KG1 (cell line): ENCODE measurements at places on chromosomes 13 and 19.
A peak's percentile ranks its signal among the peaks of the same experiment; 100 is the strongest.

DNA sequence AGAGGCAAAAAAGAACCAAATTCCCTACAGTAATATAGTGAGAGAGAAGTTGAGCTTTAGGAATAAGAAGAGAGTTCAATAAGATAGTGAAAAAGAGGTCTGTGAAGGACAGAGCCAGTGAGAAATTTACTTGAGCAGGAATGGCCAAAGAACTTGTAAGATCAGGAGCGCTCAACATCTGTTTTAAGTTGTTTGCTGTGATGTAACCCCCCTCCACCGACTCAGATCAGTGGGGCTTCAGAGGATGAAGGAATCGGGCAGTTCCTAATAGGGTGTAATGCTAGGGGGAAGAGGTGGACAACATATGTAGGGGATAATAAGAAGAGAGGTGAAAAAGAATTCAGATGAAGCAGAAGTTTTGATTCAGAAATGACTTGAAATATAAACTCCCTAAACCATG is 85.3 kb upstream of the FNDC3A start:
- no peak for DNase-seq

DNA sequence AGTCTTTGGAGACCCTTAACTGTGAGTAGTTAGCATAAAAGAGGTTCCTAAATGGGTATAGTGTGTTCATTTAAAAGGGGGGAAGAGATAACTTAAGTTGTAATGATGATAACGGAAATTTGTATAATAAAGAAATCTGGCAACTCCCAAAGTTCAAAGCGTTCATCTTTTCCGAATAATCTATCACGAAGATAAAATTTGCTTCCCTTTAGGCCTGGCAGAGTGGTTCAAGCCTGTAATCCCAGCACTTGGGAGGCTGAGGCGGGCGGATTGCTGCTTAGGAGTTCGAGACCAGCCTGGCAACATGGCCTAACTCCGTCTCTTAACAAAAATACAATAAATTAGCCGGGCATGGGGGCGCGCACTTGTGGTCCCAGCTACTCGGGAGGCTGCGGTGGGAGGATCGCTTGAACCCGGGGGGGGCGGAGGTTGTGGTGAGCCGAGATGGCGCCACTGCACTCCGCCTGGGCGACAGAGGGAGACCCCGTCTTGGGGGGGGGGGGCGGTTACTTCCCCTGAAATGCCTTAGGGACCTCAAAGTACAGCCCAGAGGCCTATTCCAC is 934 bp downstream of the N4BP2L2 start:
- no peak for DNase-seq

- DNase-seq, result no peak
These were observed 2.0 kb downstream of the SPRY2 start for GRCh38 chr13:80338781-80339562.

DNA sequence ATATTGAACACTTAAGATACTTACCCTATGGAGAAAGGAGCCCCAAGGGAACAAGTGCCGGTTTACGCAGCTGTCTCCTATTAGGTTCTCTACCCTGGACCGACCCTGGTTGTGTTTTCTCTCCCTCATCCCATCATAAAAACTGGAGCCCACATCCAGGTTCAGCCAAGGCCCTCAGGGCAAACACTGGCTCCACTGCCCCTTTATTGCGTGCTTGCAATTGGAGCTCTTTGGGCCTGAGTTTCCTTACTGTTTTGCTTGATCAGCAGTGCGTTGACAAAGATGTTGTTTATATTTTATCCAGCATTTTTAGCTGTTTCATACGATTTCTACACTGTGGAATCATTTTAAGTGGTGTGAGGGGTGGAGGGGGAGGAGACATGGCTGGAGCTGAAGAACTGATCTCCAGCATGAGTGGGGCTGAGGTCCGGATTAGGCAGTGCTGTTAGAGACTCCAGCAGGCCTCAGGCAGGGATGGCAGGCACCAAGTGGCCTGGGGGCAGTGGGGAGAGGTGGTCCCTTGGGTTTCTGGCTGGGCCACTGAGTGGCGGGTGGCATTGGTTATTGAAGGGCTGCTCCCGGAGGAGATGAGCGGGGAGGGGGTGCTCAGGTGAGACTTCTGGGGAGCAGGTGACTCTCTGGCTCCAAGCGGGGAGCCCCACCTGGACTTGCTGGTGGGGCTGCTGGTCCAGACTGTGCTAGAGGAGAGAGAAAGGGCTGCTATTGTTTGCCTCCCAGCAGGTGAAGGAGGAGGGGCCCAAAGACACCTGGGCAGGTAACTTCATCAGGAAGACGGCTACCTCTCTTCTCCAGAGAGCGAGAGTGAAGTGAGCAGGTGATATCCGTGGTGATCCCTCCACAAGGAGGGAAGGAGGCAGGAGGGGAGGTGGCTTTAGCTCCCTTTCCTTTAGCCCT is 62.4 kb upstream of the RNF113B start:
- no peak for DNase-seq

GRCh38 chr13:99162567-99163361 is 37.9 kb upstream of the UBAC2 start:
- no peak for DNase-seq

DNA sequence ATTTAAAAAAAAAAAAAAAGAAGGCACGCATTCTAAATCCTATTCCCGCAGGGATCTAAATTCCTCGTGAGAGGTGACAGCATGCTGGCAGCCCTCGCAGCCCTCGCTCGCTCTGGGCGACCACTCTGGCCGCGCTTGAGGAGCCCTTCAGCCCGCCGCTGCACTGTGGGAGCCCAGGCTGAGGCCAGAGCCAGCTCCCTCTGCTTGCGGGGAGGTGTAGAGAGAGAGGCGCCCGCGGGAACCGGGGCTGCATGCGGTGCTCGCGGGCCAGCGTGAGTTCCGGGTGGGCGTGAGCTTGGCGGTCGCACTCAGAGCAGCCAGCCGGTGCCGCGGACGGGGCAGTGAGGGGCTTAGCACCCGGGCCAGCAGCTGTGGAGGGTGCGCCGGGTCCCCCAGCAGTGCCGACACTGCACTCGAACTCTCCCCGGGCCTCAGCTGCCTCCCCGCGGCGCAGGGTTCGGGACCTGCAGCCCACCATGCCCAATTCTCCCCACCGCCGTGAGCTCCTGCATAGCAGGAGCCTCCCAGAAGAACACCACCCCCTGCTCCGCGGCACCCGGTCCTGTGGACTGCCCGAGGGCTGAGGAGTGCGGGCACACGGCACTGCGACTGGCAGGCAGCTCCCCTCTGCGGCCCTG is 553.9 kb downstream of the LMO7 start:
- DNase-seq, result no peak

DNA sequence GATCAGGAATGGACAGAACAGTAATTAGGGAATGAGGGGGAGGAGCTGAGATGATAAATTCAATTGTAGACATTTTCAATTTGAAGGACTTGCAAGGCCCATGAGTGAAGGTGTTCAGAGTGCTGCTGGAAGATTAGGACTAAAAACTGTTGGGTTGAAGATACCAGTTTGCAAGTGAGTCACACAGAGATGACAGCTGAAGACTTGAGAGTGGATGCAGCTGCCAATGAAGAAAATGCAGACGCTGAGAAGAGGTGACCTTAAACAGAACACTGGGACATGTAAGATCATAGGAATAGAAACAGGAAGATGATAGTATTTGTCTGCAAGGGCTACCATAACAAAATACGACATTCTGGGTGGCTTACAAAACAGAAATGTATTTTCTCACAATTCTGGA is 1716.5 kb upstream of the SLC10A2 start:
- DNase-seq, result no peak

DNA sequence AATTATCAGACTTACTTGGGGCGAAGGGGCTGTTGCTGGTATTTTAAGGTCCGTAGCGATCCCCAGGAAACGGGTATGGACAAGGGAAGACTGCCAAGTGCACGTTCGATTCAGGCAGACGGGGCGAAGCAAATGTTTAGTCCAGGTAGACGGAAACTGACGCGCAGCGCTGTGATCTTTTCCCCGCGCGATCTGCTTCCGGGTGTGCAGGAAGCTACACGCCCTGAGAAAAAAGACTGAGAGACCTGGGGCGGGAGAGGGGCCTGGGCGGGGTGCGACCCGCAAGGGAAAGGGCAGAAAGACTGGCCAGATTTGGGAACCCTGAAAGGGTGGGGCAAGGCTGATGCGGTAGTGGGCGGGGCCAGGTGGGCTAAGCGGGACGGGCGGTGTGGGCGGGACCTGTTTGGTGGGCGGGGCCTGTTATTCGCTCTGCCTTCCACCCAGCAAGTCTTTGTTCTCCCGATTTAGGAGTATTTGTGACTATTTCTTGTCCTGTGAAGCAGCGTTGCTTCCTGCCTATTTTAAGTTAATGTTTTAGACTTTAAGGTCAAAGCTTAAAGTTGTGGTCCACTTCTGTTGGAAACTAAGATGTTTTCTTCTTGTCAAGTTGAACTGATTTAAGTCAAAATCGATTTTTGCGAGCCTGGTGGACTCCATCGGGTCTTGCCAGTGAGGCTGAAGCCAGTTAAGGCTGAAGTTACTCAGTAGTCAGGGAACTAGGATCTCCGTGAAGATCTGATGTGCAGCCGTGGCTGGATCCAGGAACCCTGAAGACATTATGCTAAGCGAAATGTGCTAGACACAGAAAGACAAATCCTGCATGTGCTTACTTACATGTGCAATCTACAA is at the start of gene ZNF836:
TSS of gene ZNF836 (minus strand) at position 301 of the 849 bp plus-strand sequence. CDS start 3,549 bp downstream, outside the sequence.
- DNase-seq, result peak; percentile 73

GRCh38 chr13:43583321-43583720 is 203.5 kb downstream of the ENOX1 start:
- no peak for DNase-seq

- DNase-seq, result no peak
These were observed 21.5 kb downstream of the CPT1C start for GRCh38 chr19:49712397-49712859.

DNA sequence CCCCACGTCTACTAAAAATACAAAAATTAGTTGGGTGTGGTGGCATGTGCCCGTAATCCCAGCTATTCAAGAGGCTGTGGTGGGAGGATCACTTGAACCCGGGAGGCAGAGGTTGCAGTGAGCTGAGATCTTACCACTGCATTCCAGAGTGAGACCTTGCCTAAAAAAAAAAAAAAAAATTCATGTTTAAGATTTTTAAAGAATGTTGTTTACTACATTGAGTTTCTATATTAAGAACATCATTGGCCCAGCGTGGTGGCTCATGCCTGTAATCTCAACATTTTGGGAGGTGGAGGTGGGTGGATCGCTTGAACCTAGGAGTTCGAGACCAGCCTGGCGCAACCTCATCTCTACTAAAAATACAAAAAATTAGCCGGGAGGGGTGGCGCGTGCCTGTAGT is 31.9 kb upstream of the FLT1 start:
- no peak for DNase-seq

- DNase-seq, result no peak
These were observed 19.1 kb downstream of the SMARCA4 start for GRCh38 chr19:10979951-10980381.

GRCh38 chr13:106551751-106552150 is 16.2 kb downstream of the ARGLU1 start:
- DNase-seq, result no peak

GRCh38 chr13:27975564-27976361 is 6.6 kb upstream of the CDX2 start:
- no peak for DNase-seq

DNA sequence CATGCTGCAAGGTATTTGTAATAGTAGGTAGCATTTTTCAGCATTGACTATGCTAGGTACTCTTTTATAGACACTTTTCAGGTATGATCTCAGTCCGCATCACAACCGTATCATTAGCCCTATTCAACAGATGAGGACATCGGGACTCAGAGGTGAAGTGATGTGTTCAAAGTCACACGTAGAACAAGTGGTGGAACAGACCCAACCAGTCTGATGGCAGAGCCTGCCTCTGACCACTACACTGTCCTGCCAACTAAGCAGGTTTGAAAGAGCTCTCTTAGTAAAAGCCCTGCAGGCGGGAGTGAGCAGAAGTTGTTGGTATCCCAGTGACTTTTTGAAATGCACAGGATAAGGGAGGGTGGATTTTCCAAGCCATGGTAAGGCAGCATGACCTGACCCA is 20.2 kb downstream of the PAF1 start:
- DNase-seq, result no peak

DNA sequence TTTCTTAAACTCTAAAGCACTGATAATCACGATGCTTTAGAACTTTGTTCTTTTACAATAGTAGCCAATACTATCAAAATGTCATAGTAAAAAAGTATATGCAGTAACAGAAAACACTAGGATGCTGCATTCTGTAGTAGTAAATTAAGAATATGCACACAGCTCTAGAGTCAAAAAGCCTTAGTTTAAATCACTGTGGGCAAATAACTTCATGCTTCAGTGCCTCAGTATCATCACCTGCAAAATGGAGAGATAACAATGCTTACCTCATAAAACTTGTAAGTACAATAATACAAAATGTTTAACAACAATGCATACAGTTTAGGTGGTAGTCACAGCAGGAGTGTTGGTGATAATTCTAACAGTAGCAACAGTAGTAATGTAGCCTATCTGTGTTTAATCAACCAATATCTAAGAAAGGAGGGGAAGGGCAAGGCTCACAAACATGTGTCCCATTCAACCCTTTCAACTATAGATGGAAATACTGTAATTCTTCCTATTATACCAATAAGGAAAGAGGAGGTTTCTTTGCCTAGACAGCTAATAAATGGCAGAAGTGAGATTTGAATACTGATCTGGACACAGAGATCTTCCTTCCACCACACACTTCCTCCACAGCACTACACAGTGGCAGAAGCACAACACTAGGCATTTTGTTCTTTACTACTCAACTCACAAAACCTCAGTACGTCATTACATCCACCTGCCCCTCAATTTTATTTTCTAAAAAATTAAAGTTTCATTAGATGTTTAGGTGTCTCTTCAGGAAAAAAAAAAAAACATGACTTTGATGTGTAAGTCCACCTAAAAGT is 4.6 kb downstream of the RBM26 start:
- DNase-seq, result no peak

GRCh38 chr19:16235811-16236652 is 38.3 kb downstream of the AP1M1 start:
- DNase-seq, result no peak

DNA sequence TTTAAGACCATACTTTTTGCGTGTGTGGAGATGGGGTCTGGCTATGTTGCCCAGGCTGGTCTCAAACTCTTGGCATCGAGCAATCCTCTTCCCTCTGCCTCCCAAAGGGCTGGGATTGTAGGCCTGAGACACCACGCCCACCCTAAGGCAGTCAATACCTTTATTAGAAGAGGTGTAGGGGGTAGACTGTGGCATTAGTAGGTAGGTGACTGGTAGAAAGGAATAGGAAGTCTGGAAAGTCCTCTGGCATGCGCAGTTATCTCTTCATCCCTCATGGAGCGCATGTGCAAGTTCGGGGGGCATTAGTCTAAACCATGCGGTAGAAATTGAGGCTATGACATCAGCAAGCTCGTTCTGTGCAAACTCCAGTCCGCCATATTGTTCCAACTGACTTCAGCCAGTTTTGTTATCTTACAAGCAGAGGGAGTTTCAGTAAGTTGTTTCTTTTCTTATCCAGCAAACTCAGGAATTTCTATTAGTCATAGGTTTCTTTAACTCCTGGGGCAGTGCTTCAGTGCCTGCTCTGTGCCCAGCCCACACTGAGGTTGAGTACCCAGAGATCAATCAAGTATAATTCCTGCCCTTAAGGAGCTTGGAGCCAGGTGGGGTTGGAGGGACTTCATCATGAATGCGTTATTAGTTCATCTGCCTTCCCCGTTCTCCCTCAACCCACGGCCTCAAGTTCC is 7.3 kb upstream of the RANBP3 start:
- DNase-seq, result no peak

DNA sequence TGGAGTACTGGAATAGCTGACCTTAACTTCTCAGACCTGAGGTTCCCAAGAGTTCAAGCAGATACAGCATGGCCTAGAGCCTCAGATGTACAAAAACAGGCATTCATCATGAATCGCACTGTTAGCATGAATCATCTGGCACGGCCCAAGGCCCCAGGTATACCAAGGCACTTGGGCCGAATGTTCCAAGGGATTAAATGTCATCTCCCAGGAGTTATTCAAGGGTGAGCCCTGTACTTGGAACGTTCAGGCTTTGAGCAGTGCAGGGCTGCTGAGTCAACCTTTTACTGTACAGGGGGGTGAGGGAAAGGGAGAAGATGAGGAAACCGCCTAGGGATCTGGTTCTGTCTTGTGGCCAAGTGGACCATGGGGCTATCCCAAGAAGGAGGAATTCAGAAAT is 6.3 kb downstream of the KLK3 start:
- DNase-seq, result no peak
